Uterus (tissue), 4 donors: ENCODE measurements at places on chromosomes 7 and 10.

GRCh38 chr7:17297243-17297642 lies 1.2 kb upstream of the AHR start:
- DNase-seq: no peak

DNA sequence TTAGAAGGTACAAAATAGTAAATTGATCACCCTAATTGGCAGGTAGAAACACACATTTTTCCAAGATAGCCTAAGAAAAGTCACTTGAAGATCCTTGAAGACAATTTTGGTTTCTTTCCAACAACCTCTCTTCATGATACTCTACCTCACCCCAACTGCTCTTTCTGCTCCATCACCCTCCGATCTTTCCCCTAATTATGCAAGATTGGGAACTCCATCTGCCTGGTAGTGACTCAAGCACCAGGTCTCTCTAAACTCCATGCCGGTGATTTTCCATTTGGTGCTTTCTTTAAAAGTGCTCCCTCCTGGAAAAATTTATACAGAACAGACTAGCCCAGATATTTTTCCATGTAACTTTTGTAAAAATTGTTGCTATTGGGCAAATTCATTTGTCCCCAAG lies 1.1 kb upstream of the AKR1B1 start:
- no peak for DNase-seq

GRCh38 chr10:17504547-17505245 lies 50.3 kb upstream of the ST8SIA6 start:
- no peak for DNase-seq

DNA sequence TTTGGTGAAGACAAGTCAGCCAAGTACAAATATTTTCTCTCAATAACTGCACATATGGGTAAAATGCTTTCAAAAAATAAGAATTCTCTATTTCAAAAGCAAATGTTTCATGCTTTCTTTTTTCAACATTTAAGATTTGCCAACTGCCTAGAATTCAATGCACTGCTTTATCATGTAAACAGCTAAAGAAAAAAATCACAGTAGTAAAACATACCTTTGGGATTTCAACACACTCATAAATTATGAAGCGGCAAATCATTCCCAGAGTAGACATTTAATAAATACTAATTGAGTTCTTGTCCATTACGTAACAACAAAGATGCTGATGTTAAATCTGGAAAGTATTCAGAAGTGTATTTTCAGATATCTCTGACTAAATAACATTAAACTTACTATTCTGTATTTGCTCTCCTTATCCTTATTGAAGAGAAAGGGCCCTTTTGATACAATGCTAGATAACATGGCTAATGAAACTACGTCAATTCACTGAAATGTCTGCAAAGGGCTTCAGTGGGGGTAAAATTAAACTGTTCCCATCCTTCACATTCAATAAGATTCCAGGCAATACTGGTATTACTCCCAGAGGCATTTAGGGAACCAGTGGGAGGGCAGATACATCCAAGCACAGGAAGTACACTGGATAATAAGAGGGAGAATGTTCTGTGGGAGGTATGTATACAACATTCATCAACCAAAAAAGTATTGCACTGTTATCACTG lies 13.9 kb downstream of the NAPEPLD start:
- DNase-seq: no peak
